NCI-H510A (cell line): ENCODE measurements at places on chromosomes 5 and 9.

DNA sequence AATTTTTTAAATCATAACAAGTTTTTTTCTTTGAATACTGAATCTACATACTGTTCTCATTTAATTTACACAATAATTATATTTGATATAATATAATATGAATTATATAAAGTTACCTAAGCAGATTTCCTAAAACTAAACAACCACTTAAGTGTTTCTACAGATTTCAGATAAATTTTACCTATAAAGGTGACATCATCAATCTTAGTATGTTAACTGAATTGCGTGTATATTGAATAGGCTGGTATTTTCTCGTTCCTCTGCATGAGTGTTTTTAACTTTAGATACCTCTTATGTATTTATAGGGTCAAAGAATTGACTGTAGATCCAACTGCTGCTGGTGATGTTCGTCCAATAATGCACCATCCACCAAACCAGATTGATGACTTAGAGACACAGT, 30.3 kb downstream of the DIMT1 start:
- no peak for DNase-seq

DNA sequence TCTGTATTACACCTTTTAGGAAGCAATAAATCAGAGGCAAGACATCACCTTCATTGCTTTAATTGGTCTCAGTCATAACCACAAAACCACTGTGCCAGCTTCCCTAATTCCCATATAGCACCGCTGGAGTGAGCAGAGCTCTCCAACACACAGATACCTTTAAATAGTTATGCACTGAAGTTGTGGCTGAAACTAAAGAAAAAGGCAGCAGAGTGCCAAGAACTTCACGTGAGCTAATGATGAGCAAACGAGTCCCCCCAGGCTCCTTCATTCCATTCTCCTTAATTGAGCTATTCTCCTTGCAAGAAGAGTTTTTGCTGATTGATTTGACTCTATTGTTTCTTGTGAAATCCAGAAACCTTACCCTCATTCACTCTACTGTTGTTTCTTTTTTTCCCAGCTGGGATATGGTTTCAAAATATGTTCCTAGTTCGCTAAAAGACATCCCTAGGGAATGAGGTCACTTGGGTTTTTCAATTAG, 501.5 kb downstream of the SPATA31D1 start:
- DNase-seq, result no peak

GRCh38 chr9:74589576-74589975, 92.4 kb downstream of the RORB start:
- DNase-seq, result no peak

GRCh38 chr5:132011622-132012343, at the start of gene ACSL6:
ACSL6 (minus strand) TSS chr5:132011658; CDS start chr5:132011553, 105 bp downstream.
- no peak for DNase-seq

- DNase-seq, result no peak
Observed at GRCh38 chr5:146725025-146725424, 153.5 kb downstream of the PPP2R2B start.

DNA sequence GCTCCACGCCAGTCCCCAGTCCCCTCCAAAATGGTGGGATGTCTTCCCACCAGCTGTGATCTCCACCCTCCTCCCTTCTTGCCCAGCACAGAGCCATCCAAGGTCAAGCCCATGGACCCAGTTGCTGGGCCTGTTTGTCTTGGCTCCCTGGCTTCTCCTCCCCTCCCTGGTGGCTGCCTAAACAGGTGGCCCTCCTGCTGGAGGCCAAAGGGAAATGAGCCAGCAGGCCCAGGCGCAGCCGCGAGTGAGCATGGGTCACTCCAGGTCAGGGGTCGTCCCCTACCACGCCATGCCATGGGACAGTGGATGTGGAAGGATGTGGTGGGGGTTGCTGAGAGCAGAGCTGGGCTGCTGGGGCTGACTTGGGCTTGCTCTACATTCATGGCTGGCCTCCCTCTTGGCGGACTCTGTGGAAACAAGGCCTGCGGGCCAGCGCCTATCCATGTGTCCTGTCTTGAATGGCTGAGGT, 33.6 kb downstream of the COL15A1 start:
- no peak for DNase-seq

GRCh38 chr5:54534191-54535004, 16.8 kb downstream of the SNX18 start:
- no peak for DNase-seq

GRCh38 chr9:2320114-2320513, 301.5 kb upstream of the VLDLR start:
- no peak for DNase-seq

GRCh38 chr5:873328-873727, 19.3 kb downstream of the BRD9 start:
- no peak for DNase-seq

DNA sequence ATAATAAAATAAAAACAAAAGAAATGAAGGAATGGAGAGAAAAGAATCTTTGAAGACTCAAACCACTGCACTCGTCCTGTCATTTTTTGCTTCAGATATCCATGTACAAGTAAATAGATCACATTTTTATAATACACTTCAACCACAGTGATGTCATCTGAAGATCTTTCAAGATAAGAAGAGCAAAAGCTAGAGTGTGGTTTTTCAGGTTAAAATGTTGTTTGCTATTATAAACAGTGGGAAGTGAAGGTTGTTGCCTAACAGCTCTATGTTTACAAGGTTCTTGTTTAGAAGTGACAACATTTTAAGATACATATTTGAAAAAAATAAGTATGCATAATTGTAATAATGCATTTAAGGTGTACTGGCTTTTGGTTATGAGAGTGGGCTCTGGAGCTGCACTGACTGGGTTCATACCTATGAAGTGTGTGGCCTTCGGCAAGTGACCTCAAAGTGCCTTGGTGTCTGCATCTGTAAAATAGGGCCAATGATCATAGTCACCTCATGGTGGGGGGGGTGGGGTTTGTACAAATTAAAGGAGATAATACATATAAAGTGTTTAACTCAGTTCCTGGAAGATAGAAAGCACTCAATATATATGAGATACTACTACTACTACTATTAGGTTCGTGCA, 45.5 kb upstream of the IL7R start:
- no peak for DNase-seq

- DNase-seq, result no peak
Observed at GRCh38 chr5:177357146-177357458, 622 bp upstream of the RGS14 start.

DNA sequence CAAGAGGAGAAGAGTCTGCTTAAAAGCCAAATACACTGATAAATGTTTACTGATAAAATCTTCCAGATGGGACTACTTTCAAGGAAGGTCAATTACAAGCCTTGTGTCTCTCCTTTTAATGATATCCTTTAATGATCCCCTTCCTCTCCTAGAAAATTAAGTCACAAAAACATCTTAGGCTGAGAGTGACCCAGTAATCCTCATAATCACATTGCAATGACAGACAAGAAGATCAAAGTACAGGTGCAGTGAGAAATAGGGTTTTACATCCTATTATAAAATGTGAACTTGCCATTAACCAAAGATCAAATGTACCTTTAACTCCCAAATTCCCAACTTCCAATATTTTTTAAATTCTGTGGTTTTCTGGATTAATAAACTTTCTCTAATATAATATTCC, 514.8 kb downstream of the RAB3C start:
- no peak for DNase-seq

GRCh38 chr5:90017239-90017638, 392.3 kb downstream of the CETN3 start:
- no peak for DNase-seq

DNA sequence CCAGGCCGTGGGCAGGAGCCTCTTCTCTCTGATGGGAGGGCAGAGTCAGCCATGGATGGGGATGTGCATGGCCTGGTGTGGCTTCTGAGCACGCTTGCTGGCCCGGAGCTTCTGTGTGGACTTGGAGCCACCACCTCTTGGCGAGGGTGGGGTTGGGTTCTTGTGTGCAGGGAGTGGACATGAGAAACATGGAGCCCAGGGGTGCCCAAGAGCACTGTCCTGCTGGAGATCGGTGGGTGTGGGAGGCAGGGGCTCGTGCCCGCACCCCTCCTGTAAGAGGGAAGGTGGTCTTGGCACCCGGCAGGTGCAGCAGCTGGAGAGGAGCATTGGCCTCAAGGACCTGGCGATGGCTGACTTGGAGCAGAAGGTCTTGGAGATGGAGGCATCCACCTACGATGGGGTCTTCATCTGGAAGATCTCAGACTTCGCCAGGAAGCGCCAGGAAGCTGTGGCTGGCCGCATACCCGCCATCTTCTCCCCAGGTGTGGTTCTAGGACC, 23.8 kb downstream of the FBXW5 start:
- DNase-seq, result no peak

DNA sequence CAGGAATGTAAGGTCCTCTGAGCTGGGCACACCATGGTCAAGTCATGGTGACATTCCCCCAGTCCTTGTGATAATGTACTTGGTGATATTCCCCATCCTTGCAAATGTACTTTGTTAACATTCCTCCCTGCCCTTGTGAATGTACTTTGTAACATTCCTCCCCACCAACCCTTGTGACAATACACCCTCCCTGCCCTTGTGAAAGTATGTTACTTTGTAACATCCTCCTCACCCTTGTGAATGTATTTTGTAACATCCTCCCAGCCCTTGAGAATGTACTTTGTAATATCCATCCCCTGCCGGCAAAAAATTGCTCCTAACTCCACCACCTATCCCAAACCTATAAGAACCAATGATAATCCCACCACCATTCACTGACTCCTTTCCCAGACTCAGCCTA, 53.3 kb downstream of the RAPGEF6 start:
- no peak for DNase-seq

DNA sequence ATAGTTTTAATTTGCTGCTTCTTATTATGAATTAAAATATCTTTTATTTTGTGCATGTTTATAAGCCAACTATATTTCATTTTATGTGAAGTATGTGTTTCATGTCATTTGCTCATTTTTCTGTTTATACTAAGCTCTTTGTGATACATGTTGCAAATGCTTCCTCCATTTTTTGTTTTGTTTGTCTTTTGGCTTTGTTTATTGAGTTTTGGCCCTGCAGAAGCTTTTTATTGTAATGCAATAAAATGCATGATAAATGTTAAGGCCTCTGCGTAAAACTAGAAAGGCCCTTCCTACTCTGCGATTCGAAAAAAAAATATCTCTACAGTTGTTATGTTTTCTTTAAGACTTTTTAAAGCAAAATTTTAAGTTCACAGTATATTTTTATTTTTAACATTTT, 9.4 kb downstream of the ZNF366 start:
- DNase-seq, result no peak

- no peak for DNase-seq
Observed at GRCh38 chr5:27458287-27458686, 419.9 kb upstream of the CDH9 start.

- DNase-seq, result no peak
Observed at GRCh38 chr9:76846297-76846696, 59.6 kb downstream of the PRUNE2 start.

GRCh38 chr5:31962871-31963307, 211.2 kb downstream of the GOLPH3 start:
- no peak for DNase-seq

GRCh38 chr5:45376417-45376816, 319.8 kb downstream of the HCN1 start:
- DNase-seq, result no peak

DNA sequence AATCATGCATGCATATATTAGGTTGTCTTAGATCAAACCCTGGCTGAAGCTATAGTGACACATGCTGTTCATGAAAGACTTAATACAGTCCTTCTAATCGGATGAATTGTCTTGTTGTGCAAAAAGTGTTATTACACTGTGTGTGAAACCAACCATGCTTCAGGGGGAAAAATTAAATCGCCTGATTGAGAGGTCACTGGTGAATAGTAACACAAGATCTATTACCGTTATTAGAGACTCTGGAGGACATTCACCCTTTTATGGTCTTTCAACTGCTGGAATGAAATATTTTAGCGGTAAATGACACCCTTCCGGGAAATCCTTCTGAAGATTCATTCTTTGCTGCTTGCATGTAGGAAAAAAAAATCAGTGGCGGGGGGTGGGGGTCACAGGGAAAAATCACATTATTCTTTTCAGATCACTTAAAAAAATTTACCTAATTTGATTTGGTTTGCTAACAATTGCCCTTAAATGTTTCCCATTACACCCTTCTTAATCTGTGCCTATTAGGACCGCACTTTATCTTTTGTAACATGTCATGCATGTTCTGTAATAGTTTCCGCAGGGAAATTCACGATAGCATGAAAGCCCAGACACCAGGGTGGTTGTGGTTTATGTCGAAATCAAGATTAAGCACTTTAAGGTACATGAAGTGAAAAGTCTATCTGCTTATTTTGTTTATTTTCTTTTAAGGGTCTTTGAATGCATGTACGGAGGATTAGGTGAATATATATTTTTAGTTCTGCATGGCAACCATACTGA, 120.6 kb downstream of the FOCAD start:
- DNase-seq, result no peak

DNA sequence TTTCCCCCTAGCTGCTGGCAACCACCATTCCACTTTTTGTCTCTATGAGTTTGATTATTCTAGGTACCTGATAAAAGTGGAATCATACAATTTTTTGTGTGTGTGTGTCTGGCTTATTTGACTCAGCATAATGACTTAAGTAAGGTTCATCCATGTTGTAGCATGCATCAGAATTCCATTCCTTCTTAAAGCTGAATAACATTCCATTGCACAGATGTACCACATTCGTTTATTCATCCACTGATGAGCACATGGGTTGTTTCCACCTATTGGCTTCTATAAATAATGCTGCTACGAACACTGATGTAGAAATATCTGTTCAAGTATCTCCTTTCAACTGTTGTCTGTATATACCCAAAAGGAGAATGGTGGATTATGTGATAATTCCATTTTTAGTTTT, 33.7 kb downstream of the AP3B1 start:
- DNase-seq, result no peak

DNA sequence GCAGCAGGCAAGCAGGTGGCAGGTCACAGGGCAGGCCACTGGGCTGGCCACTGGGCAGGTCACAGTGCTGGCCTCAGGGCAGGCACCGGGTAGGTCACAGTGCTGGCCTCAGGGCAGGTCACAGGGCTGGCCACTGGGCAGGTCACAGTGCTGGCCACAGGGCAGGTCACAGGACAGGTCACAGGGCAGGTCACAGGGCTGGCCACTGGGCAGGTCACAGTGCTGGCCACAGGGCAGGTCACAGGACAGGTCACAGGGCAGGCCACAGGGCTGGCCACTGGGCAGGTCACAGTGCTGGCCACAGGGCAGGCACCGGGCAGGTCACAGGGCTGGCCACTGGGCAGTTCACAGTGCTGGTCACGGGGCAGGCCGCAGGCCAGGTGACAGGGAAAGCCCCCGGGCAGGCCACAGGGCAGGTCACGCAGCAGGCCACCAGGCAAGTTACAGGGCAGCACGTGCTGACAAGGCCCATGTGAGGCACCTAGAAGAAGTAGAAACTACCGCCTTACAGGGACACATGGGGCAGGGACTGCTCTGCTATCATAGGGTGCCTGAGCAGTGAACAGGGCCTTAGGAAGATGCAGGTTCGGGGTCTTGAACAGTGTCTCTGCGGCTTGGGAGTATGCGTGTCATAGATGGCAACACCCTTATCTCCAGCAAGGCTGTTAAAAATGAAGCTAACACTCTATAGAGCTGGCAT, 18.6 kb upstream of the MED10 start:
- DNase-seq, result no peak
